ENCODE measurements at places on chromosomes 1 and 21.

DNA sequence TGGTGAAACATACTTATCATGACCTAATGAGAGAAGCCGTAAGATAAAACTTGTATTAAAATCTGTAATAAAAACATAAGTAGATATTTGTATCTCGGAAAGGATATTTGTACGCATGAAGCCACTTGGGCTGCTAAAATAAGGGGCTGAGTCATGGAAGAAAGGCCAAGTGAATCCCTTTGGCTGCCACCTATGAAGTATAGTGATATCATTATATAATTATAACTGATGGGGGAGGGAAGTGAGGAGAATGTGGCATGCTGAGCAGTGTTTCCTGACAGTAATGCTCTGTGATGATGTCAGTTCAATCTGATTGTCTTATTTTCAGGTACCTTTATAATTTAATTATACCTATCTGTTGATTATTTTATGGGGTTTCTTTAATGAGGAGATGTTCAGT lies 13.6 kb downstream of the RWDD3 start:
- DNase-seq = no peak

DNA sequence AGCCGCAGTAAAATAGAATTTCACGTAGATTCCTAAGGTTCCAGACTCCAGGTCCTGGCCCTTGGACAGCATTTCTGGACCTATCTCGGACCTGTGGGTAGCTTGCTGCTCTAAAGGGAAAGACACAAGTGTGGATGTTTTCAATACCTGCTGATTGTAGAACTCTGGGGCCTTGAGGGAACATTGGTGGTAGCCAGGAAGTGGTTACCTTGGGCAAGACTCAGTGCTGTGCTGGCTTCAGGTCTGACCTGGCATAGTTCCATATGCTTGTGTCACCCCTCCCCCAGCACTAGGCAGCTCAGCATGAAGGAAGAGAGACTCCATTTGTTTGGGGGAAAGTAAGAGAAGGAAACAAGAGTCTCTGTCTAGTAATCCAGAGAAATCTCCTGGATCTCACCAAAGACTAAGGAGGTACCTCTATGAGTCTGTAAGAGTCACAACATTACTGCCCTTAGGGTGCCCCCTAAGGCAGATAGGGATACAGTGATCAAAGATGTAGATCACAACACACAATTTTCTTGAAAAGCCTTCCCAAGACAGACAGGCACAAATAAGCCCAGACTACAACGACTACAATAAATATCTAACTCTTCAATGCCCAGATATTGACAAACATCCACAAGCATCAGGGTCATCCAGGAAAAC lies 398.8 kb downstream of the TGFB2 start:
- peak; percentile 60 for DNase-seq

- no peak for DNase-seq
These were observed 73.5 kb downstream of the ATF6 start for GRCh38 chr1:161839591-161839990.

DNA sequence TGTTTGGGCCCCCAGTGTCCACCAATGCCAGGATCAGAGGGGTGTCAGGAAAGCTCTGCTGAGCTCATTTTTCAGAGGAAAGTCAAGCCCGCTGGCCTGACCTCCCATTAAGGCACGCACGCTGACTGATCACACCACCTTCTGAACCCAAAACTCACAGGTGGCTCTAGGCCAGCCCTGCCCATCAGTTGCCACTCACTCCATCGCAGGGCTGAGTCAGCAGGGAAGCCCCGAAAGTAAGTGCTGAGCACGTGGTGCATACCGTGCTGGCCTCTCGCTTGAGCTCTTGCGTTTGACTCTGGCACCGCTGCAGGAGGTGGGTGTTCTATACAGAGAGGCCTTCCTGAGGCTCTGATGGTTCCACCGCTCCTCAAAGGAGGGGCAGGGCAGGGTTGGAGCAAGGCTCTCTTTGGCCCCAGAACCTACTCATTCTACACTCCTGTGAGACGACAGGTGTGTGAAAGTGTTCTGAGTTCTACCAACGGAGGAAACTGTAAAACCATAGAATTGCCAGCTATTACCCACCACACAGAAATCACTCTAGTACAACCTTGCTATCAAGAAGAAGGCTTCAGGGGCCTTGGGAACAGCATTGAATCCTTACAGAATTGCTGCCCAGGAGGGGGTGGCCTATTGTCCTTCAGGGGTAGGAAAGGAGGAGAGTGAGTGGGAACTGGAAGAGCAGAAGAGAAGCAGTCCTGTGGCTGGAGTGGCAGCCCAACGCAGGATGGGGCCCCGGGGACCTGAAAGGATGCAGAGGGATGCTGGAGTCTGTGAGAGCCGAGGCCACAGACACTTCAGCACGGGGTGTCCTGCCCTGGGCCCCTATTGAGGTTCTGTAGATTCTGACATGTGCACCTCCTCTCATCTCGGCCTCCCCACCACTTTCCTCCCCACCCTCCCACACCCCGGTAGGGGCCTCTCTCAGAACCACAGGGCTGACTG lies 214.7 kb upstream of the EDN2 start:
- DNase-seq = no peak

- DNase-seq = no peak
These were observed 45.3 kb downstream of the SETD4 start for GRCh38 chr21:36015045-36015444.

GRCh38 chr1:234478152-234478480 lies 863 bp downstream of the TARBP1 start:
- DNase-seq = no peak

DNA sequence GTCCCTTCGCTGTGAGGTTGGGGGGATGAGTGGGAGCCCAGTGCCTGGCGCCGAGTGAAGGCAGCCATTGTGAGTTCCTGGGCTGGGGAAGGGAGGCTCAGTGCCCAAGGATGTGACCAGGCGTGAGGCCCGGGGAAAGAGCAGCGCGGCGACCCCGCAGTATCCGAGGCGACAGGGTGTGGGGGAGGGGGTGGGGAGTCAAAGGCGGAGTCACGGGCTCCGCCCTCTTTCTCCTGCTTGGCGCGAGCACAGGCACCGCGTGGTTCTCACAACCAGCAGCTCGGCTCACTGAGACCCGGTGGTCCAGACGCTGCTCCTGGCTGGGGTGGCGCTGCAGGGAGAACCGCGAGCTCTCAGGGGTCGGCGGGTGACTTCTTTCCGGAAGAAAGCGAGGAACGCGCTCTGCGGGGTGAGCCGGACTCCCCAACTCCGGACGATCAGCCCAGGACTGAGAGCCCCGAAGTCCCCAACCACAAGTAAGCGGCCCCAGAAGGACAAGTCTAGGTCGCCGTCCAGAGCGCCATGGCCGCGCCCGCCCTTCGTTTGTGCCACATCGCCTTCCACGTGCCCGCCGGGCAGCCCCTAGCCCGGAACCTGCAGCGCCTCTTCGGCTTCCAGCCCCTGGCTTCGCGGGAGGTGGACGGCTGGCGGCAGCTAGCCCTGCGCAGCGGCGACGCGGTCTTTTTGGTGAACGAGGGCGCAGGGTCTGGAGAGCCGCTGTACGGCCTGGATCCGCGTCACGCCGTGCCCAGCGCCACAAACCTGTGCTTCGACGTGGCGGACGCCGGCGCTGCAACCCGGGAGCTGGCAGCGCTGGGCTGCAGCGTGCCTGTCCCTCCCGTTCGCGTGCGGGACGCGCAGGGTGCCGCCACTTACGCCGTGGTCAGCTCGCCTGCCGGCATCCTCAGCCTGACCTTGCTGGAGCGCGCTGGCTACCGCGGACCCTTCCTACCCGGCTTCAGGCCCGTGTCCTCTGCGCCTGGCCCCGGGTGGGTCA lies at the start of gene HPDL:
HPDL (plus strand) TSS at position 269 of the 997 bp plus-strand sequence; CDS start at position 523, 254 bp downstream.
- peak; percentile 16 for DNase-seq

DNA sequence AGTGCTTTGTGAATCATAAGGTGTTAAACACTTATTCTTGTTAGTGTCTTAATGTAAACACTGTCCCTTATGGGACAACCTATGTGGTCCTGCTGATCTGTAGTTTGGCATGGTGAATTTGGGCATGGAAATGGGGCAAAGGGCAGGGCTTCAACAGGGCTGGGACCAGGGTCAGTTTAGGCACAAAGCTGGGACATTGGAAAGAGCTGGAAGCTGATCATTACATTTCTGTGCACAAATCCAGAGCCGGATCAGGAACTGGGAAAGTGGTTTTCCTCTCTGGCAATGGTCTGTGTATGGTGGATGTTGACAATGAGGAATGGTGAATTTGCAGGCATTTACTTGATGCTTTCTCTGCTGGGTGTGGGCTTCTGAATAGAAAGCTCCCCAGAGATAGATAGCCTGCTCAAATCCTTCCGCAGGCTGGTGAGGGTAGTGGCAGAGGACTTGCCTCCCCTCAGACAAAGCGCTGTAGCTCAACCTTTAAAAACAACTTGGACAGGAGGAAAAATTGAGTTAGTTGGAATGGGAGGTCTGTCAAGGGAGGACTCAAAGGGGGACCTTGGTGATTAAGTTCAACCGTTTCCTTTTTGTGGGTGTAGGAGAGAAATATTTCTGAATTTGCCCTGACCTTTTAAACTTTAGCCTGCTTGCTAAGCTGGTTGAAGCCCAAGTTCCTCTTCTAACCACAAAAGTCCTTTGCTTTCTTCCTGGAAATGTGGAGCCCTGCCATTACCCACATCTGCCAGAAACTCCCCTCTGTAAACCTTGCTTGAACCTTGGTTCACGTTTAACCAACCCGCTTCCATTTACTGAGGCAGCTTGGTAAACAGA lies 35.3 kb downstream of the HLX start:
- peak; percentile 59 for DNase-seq

DNA sequence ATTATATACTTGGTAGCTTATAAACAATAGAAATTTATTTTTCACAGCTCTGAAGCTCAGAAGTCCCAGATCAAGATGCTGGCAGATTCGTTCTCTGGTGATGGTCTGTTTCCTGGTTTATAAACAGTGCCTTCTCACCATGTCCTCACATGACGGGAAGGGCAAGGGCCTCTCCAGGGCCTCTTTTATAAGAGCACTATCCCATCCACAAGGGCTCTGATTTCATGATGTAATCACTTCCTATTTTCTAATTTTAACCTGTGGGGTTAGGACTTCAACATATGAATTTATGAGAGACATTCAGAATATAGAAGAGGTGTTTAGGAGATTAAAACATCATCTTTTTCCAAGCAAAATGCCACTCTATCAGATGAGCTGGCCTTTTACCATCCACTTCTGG lies 32.1 kb upstream of the PLPPR4 start:
- DNase-seq = no peak

DNA sequence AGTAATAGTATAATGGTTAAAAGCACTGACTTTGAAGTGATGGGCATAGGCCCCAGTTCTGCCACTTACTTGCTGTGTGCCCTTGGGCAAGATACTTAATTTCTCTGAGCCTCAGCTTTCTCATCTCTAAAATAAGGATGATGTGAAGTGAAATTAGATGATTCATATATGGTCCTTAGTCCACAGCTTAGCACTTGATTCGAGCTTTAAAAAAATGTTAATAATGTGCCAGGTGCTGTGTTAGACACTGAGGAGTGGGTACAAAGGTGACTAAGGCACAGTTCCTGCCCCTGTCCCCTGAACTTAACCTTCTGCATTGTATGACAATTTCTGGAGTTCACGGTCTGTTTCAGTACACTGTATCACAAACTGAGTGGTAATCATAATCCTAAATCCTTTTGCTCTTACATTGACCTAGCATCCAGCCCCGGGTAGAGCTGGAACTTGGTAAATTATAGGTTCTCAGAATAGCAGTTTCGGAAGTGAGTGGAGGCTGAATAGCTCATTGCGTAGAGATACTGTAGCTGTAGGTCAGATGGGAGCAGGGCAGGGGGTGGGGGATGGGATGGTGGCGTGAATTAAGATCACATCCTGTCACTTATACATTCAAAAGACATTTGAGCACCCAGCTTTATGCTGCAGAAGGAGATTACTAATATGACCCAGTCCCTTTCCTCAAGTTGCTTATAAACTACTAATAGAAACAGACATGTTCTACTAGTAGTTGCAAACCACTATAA lies 1.5 kb downstream of the ZNF691 start:
- no peak for DNase-seq

DNA sequence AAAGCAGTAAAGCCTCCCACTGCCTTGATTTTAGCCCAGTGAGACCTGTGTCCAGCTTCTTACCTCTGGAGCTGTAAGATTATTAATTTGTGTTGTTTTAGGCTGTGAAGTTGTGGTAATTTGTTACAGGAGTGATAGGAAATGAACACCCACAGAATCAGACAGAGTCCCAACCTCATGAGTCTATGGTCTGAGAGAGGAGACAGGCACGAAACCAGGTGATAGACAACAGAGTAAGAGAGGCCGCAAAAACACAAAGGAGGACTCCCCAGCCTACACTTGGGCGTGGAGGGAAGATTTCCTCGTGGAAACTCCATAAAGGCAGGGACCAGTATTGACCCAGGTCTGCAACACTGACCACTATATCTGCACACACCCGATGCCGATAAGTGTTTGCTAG lies 234.6 kb upstream of the JUN start:
- DNase-seq = no peak

- peak; percentile 75 for DNase-seq
These were observed 2.8 kb upstream of the TTC22 start for GRCh38 chr1:54803761-54804470.

- peak; percentile 56 for DNase-seq
These were observed 337.5 kb upstream of the LRRC7 start for GRCh38 chr1:69230208-69230607.

- DNase-seq = peak; percentile 85
These were observed 2.5 kb upstream of the CERS2 start for GRCh38 chr1:150976879-150977694.

Measured in renal cortical epithelial cell (primary cell).